MG63 (cell line): ENCODE measurements at places on chromosomes 16 and 17.

DNA sequence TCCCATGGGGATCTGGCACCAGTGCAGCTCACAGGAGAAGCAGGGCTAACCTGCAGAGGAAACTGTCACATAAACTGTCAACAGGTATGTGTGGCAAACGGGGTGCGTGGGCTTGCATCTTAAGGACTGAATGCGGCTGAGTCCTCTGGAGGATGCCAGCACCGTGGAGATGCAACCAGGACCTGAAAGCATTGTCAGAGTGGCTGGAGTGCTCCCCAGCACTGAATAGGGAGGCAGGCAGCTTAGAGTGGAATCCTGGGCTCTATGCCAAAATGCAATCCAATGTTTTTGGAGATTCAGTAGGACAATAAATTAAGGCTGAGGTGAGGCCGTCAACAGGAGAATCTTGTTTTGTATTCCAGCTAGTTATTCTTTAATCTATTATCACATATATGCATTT is 21.3 kb upstream of the SALL1 start:
- no peak for DNase-seq

DNA sequence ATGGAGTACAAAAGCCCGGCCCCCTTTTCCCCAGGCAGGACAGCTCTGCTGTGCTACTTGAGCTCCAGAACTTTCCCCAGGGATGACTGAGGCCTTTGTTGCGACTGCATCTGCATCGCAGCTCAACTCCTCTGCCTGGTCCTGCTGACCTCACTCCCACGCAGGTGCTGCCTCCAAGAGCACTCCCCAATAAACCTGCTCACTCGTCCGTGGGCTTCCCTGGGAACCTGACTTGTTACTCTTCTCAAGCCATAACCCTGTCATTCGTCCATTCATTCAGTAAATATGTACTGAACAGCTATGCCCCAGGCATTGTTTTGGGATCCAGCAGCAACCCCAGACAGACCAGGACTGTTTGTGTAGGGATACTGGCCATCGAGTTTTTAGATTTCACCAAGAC is 11.6 kb upstream of the RMI2 start:
- DNase-seq: no peak

- no peak for DNase-seq
Observed at GRCh38 chr16:61820398-61820797, 215.8 kb downstream of the CDH8 start.

- DNase-seq: no peak
Observed at GRCh38 chr16:9542165-9542755, 450.8 kb downstream of the HAPSTR1 start.
